ENCODE measurements at places on chromosomes 3 and 15.

DNA sequence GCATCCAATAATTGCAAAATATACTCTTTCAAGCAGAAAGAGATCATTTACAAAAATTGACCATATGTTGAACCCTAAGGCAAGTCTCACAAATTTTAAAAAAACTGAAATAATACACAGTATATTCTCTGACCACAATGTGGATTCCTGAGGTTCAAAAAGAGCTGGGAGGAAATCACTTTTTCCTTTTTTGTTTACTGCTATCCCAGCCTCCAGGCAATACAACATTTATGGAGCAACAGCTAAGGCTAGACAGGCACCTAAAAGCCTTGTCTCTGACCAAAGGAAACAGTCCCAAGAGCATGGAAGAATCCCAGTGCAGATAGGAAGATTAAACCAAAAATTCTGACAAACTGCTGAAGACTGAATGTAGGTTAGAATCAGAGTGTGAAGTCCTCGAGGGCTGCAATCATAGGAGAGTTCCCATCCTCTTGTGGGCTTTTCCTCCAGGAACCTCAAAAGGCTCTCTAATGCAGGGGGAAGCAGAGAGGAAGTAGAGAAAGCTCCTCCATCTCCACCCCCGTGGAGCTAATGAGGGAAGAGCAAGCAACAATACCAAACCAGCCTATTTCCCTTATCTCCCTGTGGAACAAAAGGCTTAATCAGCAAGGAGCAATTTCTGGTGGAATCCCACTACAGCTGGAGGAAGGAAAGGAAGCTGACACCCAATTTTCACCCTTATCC is 57.0 kb downstream of the TMCC1 start:
- DNase-seq: no peak

- peak; percentile 58 for DNase-seq
These were observed 513.7 kb downstream of the FOXP1 start for GRCh38 chr3:71069797-71070196.

DNA sequence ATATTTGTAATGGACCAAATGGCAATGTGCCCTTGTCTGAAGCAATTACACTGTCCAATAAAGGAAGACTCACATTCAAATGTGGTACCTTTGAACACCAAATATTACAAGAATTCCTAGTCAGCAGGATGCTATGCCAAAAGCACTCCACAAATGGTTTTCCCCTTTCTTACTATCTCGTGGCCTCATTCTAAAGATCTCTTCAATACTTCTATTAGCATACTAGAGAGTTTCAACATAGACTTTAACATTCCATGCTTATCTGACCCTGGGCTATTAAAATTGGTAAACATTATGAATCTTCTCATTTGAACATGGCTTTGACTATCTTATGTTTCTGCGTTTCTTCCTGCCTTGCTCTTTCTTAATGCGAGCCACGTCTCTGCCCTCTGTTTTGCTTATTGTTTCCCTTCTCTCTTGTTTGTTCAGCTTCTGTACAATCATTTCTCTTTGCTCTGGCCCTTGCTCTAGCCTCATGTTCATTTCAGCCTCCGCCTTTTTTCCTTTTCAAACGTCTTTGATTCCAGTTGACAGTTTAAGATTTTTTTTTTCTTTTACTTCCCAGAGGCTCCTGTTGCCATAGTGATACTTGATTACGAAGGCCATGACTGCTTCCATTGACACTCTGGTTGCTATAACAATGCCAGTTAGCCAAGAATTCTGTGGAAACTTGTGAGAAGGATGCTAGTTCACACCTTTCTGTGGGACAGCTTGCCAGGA is 49.5 kb upstream of the SLC9A9 start:
- no peak for DNase-seq

DNA sequence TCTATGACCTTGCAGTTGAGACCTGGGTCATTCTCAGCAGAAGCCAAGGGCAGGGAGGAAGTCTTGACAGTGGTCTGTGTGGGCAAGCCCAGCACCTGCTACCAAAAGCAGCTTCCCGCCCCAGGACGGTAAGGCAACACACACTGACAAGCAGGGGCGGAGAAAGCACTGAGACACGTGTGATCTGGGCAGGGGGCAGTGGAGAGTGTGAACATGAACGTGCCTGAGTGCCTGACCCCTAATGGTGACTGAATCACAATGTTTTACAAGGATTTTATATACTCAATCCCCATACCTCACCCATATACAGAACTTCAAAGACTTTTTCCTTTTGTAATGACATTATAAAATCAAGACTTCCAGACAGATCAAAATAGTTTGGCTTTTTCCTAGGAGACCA is 35.2 kb downstream of the ANP32A start:
- no peak for DNase-seq

- no peak for DNase-seq
These were observed 61.9 kb downstream of the BTLA start for GRCh38 chr3:112437146-112438022.

DNA sequence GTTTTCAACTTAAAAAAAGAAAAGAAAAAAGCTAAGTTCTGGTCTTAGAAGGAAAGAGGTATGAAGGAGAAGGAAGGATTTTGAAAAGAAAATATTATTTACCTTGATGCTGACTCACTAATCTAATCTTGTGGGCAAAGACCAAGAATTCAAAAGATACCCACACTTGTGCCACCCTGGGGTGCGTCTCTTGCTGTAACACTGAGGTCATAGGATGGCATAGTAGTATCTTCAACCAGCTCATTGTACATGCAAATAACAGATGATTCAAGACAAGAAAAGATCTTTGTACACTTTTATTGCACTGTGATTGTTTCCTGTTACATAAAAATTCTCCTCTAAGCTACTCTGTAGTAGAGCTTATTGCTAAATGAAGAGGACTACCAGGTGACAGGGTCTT is 17.3 kb downstream of the PLS1 start:
- DNase-seq: no peak

DNA sequence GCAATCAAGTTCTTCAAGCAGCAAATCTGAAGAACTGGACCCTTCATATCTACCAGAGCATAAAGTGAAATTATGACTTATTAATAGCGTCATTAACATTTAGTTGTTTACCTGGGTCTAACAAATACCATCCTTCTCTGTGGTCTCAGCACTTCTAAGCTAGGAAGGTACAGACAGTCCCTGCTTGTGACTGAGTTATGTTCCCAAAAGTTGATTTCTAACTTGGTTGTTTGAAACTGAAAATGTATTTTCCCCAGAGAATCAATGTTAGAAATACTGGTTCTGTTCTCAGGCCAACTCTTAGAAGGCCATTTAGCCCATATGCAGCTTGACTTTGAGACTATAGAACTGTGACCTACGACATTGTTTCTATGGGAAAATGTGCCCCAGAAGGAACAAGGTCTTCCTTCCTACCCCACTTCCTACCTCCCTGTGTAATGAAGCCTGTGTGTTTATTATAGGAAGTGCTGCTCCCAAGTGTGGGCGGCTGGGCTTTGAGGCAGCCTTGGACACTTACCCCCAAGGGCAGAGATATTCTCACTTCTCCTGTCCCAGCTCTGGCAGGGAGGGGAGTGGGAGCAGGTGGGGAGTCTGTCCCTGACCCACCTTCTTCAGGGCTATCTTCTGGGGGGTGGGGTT is 12.2 kb upstream of the MAPK6 start:
- no peak for DNase-seq

DNA sequence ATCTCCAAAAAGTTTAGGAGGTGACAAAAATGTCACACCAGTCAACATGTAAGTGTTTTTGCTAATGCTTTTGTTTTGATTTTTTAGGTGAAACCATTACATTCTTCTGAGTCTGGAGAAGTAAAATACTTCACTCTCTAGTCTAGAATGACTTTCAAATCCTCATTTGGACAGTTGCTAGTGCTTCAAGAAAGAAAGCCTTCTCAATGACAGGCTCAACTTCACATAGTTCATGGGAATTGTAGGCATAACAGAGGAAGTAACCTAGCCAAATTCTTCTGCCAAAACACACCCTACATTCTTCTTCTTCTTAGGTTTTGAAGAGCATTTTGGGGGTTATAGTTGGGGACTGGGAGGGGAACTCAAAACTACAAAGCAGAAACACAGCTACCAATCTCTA is 29.4 kb upstream of the HEG1 start:
- no peak for DNase-seq
